ENCODE measurements at places on chromosomes 7 and 10.

DNA sequence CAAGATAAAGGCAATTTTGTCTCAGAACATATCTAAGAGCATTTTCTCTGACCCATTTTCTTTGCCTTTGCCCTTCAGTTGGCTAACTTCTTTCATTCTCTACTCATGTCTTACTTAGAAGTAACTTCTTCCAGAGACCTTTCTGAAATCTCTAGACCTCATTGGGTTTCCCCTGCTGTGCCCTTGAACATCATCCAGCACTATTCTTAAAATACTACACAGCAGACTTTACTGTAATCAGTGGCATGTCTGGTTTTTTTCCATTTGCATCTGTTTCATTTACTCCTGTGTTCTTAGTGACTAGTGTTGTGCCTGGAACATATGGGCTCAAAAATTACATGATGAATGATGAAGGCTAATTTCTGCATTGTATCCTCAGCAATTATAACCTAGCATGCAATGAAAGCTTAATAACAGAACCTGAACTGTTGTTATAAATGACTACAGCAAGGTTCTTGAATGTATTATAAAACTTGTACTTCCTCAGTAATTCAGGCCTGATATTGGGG lies 301.9 kb downstream of the CDK14 start:
- DNase-seq = no peak

- DNase-seq = no peak
Measured at GRCh38 chr10:33239257-33239656, 95.2 kb downstream of the NRP1 start.

DNA sequence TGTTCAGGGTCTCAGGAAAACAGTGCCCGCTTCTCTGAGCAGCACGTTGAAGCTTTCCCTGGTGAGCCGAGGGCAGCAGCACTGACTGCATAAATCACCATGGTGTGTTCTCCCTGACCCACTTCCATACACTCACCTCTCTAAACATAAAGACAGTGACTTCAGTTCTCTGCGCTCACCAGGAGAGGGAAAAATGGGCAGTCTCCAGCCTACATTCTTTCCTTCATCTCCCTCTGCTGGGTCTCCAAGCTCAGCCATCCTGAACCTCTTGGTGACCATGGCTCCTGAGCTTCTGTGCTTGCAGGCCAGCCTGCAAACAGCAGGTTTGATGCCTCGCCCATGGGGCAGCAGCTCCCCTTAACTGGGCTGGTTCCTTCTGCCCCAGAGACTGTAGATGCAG lies 236.6 kb upstream of the ZNF32 start:
- DNase-seq = no peak

- no peak for DNase-seq
Measured at GRCh38 chr10:49212783-49213182, 24.6 kb upstream of the TMEM273 start.

- no peak for DNase-seq
Measured at GRCh38 chr10:89118091-89118490, 89.0 kb downstream of the CH25H start.

DNA sequence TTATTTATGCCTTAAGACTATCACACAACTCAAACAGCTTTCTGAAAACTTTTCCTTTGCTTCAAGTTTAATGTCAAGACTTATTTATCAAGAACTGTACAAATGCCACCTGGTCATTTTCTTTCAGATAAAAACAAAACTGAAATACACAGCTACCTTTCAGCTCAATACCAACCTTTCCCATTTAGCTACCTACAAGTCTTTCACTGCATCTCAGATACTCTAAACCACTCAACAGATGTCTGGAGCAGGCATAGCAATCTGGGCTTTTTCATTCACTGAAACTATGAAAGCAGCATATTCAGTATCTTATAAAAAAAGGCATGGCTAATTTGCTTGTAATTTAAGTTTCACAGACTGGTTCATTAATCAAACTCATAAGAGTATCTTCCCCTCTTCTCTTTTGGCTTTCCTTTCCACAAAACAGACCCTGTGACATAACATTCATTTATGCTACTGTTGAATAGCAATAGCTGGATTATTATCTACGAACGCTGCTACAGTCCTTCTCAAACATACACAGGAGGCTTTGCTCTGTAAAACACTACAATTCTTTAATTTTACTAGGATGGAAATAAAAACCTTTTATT lies 8.2 kb downstream of the TRA2A start:
- DNase-seq = no peak

GRCh38 chr10:47030191-47030703 lies 119.0 kb downstream of the PTPN20 start:
- DNase-seq = no peak

DNA sequence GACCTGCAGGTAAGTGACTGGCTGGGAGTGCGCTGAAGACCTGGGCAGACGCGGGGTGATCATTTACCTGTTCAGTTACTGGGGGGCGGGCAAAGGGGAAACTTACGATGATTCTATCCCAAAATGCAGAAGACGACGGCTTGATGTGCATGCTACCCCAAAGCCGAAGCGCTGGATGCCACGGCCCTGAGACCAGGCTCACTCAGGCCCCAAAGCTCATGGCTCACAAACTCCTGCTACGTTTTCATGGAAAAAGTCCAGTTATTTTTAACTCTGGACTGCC lies 200.6 kb downstream of the DIP2C start:
- DNase-seq = no peak

DNA sequence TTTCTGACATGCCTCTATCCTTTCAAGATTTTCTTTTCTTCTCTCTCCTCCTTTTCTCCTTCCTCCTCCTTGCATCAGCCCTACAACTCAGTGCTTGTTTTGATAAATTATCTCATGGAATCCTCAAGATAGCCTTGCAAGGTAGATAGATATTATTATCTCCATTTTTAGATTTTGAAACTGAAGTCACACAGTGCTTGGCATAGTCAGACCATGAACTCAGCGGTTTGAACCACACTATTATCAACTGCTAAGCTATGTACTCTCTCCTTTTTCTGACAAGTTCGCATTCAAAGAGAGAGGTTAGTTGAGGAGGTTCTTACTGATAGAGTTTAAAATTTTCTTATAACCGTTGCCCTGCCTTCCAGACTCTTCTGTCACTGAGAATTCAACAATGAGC lies 79.1 kb downstream of the SUGCT start:
- DNase-seq = no peak

- no peak for DNase-seq
Measured at GRCh38 chr7:85673876-85674275, 487.0 kb upstream of the SEMA3D start.

DNA sequence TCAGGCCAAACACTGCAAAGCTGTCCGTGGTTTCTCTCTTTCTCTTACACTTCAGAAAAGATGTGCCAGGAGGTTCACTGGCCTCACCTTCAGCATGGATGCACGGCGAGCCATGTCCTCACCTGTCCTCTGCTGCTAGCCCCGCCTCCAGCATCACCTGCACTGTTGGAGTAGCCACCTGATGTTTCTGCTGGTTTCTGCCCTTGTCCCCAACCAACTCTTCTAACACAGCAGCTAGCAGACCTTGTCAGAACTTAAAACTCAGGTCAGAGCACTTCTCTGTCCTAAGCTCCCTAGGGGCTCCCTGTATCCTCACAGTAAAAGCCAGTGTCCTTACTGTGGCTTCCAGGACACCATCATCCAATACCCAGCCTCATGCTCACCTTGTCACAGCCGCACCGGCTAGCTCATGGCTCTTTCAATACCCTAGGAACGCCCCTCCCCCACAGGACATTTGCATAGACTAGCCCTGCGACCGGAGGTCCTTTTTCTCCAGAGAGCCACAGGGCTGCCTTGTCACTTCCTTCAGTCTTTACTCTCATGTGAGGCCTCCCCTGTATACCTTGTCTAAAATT lies 15.2 kb downstream of the PALD1 start:
- DNase-seq = no peak

GRCh38 chr10:110414548-110415309 lies 83.0 kb upstream of the DUSP5 start:
- DNase-seq = peak; percentile 94

DNA sequence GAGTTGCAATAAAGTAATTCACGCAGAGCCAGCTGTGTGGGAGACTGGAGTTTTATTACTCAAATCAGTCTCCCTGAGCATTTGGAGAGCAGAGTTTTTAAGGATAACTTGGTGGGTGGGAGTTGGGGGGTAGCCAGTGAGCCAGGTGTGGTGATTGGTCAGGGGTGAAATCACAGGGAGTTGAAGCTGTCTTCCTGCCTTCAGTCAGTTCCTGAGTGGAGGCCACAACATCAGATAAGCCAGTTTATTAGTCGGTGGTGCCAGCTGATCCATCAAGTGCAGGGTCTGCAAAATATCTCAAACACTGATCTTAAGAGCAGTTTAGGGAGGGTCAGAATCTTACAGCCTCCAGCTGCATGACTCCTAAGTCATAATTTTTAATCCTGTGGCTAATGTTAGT lies 3.3 kb upstream of the CYP51A1 start:
- no peak for DNase-seq

DNA sequence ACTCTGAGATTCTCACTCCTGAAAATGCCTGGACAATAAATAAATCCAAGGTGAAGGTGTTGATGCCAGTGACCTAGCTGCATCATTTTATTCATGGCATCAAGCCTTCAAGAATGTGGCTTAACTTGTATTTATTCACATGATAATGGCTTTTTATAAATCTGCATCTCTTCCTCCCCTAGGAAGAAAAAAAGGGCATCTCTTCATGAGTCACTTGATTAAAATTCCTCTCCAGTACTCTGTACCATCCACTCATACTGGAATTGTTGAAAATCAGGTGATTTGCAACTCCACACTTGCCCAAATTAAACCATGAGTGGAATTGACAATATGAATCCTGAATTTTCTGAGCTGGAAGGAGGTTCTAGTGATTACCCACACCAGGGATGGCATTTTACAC lies 30.2 kb downstream of the PTPRE start:
- no peak for DNase-seq

DNA sequence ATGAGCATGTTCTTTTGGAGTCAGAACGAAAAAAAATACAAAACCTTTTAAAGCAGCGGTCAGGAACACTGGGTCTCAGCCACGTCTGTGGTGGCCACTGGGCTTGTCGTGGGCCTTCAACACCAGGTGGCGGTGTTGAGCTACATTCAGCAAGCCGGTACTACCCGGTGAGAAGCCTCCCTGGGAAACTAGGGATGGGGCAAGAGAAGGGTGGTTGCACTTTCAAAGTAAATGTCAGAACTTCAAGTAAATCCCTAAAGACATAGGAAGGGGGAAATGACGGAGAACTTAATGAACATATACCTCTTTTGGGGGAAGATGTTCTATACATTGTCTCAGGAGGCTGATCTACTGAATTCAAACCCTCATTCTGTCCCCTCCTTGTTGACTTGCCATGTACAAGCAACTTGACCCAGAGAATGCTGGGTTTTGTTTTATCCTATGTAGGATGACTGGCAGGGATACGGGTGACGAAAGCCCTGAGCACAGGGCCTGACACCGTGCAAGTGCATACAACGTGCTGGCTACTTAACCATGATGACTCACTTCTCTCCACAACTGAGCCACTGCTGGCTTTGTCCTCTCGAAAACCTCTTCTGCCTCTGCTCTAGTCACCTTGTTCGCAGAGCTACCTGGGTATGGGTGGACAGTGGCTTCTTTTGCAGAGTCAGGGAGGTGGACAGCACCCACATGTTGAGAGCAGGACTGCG lies 49.0 kb upstream of the BAMBI start:
- DNase-seq = peak; percentile 57

DNA sequence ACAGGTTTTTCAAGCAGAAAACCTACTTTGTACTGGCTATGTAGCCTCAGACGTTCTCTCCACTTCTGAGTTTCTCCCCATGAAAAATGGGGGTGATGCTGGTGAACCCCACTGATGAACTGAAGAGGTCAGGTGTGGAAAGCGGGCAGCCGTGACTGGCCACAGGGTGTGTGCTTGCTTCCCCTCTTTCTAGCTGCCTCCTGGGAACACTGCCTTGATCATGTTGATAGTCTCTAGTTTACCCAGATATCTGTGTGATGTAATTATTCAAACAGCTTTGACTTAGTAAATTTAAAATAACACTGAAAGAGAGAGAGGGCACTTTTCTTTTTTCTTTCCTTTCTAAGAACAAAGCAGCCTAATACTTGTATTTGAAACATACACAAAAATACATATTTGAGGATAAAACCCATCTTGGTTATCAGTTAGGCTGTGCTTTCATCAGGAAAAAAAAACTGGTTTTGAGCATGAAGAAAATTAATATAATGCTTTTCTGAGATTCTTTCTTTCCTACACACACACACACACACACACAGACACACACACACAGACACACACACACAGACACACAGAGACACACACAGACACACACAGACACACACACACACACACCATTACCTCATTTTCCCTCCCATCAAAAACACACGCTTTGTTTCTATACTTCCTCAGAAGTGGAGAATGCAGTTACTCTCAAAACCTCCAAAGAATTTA lies 76.7 kb downstream of the MACC1 start:
- no peak for DNase-seq

DNA sequence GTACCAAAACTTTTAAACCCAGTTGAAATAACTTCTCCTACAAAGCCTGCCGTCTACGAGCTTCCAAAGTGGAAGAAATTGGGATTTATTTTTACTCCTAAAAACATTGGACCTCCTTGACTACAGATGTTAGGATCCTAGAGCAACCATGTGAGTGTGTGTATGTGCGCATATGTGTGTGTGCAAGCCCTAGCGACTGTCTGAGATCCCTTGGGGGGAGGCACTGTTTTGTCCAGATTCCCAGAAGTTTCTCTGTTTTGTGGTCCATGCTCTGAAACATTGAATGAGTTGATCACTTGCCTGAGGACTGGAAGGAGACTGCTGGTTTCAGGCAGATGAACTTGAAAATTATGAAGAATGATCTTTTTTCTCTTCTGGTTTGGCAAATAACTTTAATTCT lies 312.3 kb upstream of the ZNF32 start:
- no peak for DNase-seq

GRCh38 chr10:92880917-92881316 lies 32.6 kb downstream of the EXOC6 start:
- no peak for DNase-seq

- no peak for DNase-seq
Measured at GRCh38 chr7:82481499-82482097, 38.0 kb upstream of the CACNA2D1 start.

DNA sequence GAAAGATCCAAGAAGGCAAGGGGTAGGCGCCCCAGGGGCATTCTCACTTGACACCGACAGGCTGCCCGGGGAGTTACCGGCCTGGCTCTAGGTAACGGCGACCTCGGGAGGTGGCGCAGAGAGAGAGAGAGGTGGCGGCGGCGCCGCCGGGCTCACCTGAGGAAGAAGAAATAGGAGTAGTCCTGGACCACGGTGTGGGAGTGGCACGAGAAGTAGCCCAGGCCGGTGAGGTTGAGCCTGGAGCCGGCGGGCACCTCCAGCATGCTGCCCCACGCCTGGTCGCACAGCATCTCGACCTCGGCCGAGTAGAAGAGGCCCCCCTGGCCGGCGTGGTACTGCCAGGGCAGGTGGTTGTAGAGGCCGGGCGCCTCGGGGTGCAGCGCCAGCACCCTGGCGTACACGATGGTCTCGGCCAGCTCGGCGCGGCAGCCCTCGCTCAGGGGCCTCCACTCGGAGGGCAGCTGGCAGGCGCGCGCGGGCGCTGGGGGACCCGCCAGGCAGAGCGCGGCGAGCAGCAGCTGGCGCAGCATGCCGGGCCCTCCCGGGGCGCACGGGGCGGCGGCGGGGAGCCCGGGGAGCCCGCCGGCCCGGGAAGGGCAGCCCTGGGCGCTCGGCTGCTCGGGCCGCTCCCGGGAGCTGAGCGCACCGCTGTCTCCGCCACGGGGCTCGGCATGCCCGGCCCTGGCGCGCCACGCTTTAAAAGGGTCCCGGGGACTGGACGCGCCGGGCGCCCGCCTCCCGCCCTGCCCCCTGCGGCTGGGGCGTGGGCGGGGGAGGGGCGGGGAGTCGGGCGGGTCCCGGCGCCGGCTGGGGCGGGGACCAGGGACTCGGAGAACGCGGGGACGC lies at the start of gene CCDC3:
TSS of gene CCDC3 (minus strand) at position 673 of the 846 bp plus-strand sequence. CDS start at position 530, 143 bp downstream.
- no peak for DNase-seq
